NCI-H1105 treated with DMSO at 0.1 percent for 48 hours (cell line): ENCODE measurements at places on chromosomes 1 and 21.

DNA sequence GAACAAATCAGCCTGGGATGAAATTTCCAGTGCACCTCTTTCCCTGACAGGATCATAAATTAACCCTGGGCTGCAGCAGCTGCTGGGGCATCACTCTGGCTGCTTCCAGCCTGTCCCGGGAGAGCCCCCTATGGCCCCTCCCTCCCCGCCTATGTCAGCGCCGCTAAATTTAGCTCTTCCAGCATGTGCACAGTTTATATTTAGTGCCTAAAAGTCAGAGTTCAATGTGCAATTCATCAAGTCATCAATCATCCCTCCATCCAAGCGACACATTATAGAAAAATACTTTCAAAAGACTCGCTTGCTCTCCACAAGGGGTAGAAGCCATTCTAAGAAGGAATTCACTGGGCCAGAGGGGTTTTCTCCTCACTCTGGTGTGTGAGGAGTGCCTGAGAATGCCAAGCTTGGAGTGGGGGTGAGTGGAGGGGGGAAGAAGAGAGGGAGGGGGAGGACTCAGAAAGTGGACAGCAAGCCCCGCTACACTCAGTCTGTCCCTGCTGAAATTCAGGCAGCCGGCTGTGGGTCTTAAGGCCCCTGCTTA lies 37.4 kb downstream of the XCL1 start:
- DNase-seq: no peak

DNA sequence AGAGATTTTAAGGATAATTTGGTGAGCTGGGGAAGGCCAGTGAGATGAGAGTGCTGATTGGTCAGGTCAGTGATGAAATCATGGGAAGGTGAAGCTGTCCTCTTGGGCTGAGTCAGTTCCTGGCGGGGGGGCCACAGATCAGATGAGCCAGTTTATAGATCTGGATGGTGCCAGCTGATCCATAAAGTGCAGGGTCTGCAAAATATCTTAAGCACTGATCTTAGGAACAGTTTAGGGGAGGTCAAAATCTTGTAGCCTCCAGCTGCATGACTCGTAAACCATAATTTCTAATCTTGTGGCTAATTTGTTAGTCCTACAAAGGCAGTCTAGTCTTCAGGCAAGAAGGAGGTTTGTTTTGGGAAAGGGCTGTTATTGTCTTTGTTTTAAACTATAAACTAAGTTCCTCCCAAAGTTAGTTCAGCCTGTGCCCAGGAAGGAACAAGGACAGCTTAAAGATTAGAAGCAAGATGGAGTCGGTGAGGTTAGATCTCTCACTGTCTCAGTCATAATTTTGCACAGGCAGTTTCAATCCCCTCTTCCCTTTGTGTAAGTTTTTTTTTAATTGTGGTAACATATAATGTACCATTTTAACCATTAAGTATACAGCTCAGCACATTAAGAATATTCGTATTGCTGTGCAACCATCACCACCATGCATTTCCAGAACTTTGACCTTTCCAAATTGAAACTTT lies 39.4 kb downstream of the PTAFR start:
- no peak for DNase-seq

GRCh38 chr1:52166996-52167753 lies 25.3 kb downstream of the ZFYVE9 start:
- no peak for DNase-seq

DNA sequence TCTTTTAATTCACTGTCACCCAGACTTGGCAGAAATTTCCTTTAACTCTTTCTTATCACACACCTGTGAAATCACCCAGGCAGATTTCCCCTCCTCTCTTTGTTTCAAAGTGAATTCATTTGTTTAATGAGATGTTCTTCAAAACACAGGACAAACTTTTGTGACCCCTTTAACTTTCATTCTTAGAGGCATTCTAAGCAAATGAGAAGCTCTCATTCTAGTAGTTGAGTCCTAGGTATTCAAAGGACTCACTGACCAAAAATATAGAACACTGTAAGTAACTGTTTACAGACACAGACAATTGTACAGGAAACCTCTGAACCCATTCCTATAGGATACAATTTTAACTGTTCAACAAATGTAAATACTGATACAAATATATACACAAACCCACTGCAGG lies 16.9 kb downstream of the LRRC8C start:
- DNase-seq: no peak

DNA sequence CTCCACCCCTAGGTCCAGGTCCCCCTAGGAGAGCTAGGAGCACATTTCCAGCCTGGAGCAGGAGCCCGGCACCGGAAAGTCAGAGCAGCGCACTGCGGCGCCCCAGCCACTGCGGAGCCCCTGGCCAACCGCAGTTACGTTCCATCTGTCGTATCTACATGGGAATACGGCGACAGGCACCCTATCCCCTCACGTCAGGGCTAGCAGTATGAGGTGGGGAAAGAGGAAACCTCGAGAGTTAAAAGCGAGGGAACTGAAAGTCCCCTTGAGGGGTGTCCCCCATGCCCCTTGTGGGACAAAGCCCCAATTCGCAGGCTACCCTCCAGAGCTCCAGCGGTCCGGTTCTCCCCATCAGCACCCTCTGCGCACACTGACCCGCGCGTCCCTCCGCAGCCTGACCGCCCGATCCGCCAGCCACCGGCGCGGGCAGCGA lies 995 bp downstream of the COLGALT2 start:
- no peak for DNase-seq

GRCh38 chr1:210730023-210730422 lies 401.3 kb downstream of the HHAT start:
- peak; percentile 29 for DNase-seq

- DNase-seq: no peak
Observed at GRCh38 chr1:209445576-209445975, 137.9 kb upstream of the CAMK1G start.

- no peak for DNase-seq
Observed at GRCh38 chr1:81410351-81410750, 390.4 kb upstream of the ADGRL2 start.

DNA sequence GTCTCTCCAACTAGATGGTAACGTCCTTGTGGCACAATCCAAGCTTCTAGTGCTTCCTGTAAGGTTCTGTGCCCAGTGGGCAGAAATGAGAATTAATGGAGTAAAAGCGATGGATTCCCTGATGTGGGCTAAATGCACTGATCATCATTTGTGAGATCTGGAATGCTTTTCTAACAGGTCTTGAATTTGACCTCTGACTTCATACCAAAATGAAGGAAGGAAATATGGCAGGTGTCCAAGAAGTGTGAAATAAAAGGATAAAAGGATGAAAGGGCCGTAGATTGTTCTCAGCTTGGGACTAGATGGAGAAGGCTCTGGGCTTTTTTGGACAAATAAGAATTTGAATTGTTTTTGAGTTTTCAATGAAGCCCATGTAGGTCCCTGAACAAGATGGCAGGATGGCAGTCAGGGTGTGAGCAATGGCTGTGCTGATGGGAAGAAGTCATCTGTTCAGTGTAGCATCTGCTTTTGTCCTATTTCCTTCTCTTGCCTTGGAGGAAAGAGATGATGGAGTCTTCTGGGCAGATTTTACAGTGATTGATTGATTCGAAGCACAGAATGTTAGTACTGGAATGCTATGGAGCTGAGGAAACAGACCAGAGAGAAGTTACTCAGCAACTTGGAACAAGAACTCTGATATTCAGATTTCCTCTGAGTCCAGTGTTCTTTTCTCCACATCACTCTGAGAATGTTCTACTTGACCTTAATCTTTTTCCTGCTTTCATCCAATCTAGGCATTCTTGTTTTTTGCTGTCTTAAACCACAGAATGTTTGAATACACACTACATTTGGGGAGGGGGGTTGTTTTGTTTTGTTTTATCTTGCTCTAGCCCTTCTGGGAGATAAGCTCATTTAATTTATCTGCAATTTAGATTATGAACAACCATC lies 286.0 kb downstream of the HLX start:
- no peak for DNase-seq

- DNase-seq: no peak
Observed at GRCh38 chr1:12587981-12588640, 29.9 kb downstream of the DHRS3 start.

DNA sequence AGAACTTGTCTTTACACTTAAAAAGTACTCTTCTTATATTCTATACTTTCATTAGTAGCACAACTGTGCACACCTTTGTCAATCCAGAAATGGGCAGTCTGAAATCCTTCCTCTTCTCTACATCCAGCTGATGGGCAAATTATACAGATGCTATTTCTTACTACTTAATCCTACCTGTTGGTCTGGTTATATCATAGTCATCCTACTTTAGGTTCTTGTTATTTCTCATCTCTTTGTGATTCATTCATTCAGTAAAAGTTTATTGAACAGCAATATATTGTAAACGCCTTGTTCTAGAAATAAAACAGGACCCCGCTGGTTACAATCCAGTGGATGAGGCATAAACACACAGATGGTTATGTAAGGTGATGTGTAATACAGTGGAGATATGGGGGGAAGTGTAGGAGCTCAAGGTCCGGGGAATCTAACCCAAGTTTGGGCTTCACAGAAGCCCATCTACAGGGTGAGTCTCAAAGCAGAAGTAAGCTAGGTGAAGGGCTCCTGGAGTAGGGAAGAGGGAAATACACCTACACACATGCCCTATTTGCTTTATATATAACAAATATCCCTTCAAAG lies 11.8 kb upstream of the FUBP1 start:
- DNase-seq: no peak

DNA sequence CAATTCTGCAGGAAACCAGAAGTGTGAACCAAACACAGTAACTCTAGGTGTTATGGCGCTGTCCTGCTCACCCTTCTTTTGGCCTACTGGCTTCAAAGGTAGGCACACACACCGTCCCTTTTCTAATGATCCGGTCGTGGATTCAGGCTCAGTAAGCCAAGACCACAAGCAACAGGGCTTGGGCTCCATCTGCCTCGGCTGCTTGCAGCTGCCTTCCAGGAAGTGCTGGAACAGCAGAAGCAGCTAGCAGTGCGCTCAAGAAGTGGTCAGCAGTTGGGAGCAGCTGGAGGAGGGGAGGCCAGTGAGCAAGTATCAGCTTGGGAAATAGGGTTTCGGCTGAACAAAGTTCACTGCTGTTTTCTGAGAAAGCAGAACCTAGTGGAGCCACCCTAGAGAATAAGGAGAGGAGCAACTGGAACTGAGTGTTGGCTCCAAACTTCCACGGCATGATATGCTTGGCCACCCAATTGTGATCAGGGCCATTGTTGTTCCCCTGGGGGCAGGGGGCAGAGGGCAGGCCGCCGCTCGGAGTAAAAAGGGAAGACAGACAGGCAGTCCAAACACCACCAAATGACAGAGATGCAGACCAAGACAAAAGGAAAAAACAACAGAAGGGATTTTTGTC lies 173.4 kb downstream of the TOMM20 start:
- no peak for DNase-seq

GRCh38 chr21:41765973-41766882 lies 624 bp downstream of the RIPK4 start:
- peak; percentile 29 for DNase-seq

DNA sequence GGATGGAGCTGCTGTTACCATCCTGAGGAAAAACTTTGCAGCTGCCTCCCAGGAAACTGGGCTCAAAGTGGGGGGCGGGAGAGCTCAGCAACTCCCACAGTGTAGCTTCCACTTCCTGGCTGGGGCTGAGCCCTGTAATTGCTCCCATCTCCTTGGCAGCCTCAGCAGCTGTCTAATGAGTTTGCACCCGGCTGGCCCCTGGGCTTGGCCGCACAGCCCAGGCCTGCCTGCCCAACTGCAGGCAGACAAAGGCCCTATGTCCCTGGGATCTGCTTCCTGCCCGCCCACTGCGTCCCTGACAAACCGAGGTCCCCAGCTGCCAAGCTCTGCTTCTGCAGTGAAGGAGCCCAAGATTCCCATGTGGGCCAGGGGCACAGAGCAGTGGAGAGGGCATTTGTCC lies 30.1 kb downstream of the EDN2 start:
- no peak for DNase-seq

DNA sequence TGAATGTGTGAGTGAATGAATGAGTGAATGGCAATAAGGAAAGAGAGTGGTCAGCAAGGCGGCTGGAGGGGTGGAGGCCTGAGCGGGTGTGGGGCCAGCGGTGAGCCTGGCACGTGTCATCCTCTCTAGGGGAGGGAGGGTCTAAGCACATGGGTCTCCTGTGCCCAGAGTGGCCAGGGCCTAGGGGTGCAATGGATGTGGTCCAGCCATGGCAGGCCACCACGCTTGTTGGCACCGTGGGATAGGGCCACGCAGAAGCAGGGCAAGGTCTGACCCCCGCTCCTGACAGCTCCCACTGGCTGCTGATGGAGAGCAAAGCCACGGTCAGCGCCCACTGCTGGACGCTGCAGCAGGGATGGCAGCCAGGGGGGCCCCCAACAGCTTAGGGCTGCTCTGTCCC lies 19.5 kb upstream of the SPSB1 start:
- no peak for DNase-seq

DNA sequence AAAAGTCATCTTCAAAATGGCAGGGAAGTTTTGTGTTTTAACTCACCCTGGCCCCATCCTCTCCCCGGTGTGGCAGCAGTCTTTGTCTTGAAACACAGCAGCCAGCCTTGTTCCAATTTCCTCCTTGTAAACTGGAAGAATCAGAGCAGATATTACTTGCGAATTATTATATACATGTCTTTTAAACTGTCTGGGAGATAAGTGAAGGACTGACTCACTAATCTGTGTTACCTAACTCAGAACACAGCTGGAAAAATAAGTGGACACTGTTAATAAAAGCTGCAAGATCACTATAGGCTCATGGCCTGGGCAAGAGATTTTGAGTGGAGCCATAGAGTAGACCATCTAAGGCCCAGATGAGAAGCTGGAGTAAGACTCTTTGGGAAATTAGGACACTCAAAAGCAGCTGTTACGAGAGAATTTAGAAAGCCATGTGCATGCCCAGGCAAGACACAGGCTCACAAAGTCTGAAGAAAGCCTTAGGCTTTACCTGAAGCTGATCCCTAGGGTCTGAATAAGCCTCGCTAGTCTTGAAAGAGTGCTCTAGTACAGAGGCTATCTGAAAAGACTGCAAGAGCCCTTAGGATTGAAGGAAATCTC lies 233.0 kb upstream of the RAB4A start:
- DNase-seq: no peak

GRCh38 chr1:209723756-209724693 lies 19.4 kb downstream of the HSD11B1 start:
- DNase-seq: no peak

GRCh38 chr1:11134898-11135266 lies 35.2 kb upstream of the EXOSC10 start:
- no peak for DNase-seq

GRCh38 chr1:160951443-160952128 lies 3.0 kb downstream of the ITLN2 start:
- no peak for DNase-seq

GRCh38 chr1:3956527-3957170 lies 56.6 kb upstream of the C1orf174 start:
- DNase-seq: no peak

GRCh38 chr1:30611741-30612309 lies 111.6 kb downstream of the MATN1 start:
- no peak for DNase-seq

DNA sequence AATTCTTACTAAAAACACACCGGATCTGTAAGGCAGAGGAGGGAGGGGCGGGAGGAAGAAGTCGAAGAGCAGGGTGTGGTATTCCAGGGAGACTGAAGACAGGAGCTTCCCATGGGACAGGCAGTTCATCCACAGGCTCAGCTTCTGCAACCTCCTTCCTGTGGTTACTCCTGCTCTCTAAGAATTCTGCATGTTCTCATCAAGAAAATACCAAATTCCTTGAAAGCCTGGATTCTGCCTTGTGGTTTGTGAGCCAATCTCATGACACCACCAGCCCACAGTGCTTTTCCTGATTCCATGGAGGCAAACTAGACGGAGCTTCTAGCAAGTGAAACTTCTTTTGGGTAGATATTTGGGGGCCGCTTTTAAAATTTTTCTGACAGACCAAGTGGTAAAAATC lies 1.1 kb upstream of the ST6GALNAC3 start:
- DNase-seq: no peak
